ENCODE measurements at places on chromosomes 5 and 9. TPM values are rescaled to one million over a fixed set of nuclear protein-coding genes. Genes with fewer than 3 reads are reported as not detected.
A peak's percentile ranks its signal among the peaks of the same experiment; 100 is the strongest.

GRCh38 chr5:107322936-107323335, 347.8 kb downstream of the EFNA5 start:
- no peak for DNase-seq

PCDHA9 gene
- not detected for total RNA-seq

LRRC19 gene
- total RNA-seq, result not detected

- peak; percentile 39 for DNase-seq
These were observed 10.1 kb downstream of the ATG12 start for GRCh38 chr5:115831163-115831768.

LRRC14B gene
- total RNA-seq, result not detected

TMEM174 gene
- total RNA-seq, result not detected

DOCK2 gene
- 6.1 TPM for total RNA-seq

STK32A gene
- total RNA-seq, result not detected

RASEF gene
- total RNA-seq, result not detected

GRCh38 chr9:134617246-134617645, 24.4 kb upstream of the COL5A1 start:
- DNase-seq, result no peak

- no peak for DNase-seq
These were observed 32.4 kb downstream of the SLC9A3 start for GRCh38 chr5:491856-492155.

- no peak for DNase-seq
These were observed 142.9 kb downstream of the SLCO4C1 start for GRCh38 chr5:102153003-102153759.

SNCAIP gene
- total RNA-seq, result not detected

- DNase-seq, result no peak
These were observed 1.4 kb upstream of the CHSY3 start for GRCh38 chr5:129902816-129903215.

- DNase-seq, result no peak
These were observed 459.5 kb upstream of the KLF4 start for GRCh38 chr9:107949061-107949460.

NRG2 gene
- total RNA-seq, result not detected

All from LHCN-M2 (cell line).